ENCODE measurements at places on chromosomes 16 and 17.

DNA sequence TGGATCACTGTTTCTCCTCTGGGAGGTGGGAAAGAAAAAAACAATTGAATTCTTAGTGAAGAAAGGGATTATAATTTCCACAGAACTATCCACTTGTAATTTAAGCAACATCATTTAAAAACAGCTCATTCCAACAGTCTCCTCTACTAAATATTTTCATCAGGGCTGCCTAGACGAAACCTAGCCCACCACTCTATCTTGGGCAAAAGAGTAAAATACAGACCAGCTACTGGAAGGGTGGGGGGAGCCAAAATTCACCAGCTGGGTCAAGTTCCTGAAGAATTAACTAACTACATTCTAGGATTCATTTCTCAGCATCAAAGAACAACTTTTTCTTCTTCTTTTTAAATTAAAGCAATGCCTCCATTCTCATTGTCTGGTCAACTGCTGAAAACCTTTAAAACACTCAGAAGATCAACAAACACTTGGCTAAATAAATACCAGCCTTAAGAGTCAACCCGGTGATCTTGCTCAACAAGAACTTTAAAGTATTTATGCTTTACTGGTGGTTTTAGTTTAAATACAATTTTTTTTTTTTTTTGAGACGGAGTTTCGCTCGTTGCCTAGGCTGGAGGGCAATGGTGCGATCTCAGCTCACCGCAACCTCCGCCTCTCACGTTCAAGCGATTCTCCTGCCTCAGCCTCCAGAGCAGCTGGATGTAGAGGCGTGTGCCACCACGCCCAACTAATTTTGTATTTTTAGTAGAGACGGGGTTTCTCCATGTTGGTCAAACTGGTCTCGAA, 25.2 kb downstream of the KANSL1 start:
- DNase-seq = no peak

- no peak for DNase-seq
Observed at GRCh38 chr16:10969615-10970014, 25.3 kb downstream of the CLEC16A start.

DNA sequence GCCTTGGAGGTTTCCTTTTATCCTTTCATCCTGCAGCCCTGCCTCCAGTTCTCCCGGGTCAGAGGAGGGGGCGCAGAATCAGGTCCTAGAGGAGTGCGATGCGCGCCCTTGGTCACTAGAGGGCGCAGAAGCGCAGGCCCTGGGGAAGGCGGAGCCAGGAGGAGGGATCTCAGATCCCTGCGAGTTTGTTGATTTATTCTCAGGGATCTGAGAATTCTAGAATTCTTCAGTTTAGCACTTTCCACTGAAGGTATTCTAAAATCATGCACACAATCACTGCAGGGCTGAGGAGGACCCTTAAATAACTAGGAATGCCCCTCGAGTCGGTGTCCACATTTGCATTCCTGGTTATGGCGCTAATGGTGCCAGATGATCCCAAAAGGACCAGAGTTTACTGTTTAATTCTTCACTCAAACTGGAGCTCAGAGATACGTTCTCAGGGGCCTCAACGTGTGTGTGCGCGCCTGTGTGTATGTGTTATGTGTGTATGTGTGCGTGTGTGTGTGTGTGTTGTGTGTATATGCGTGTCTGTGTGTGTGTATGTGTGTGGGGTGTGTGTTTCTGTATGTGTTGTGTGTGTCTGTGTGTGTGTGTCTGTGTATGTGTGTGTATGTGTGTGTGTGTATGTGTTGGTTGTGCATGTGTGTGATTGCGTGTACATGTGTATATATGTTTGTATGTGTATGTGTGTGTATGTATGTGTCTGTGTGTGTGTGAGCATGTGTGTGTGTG, 6.9 kb upstream of the ELAC2 start:
- DNase-seq = peak; percentile 61

GRCh38 chr17:63930951-63931575, 1.1 kb downstream of the CD79B start:
- no peak for DNase-seq

DNA sequence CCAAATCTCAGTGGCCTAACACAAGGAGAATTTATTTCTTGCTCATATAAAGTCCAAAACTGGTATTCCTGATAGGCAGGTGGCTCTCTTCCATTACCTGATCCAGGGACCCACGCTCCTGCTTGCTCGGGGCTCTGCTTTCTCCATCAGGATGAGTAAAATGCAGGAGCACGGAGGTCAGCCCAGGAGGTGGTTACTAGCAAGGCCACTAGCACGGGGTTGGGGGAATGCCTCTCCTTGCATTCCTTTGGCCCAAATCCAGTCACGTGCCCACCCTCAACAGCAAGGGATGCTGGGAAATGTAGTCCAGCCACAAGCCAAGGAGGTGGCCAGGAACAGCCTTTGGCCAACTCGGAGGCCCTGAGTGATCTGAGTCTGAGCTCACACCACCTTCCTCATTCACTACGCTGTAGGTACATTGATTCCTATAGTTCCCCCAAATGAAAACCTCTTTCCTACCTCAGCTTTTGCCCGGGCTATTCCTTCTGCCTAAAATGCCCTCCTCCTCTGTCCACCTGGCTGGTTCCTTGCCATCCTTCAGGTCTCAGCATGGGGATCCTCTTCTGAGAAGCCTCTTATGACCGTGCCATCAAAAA, 38.3 kb upstream of the HAPSTR1 start:
- DNase-seq = no peak

DNA sequence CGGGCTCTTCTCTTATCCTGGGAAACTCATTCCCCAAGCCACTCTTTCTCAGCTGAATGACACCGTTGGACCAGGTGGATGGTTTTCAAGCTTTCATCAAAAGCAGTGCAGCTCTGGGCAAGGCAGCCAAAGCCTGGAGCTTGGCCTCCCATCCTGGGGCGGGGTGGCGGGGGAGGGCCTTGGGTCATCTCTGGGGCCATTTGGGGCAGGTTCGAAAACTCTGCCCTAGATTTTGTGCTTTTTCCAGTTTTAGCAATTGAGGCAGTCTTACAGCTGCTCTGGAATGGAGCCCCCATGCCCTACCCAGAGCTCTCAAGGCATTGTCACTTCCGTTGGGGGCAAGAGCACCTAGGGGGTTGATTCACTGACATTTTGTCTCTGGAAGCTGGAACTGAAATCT, 9.1 kb downstream of the MPRIP start:
- no peak for DNase-seq

DNA sequence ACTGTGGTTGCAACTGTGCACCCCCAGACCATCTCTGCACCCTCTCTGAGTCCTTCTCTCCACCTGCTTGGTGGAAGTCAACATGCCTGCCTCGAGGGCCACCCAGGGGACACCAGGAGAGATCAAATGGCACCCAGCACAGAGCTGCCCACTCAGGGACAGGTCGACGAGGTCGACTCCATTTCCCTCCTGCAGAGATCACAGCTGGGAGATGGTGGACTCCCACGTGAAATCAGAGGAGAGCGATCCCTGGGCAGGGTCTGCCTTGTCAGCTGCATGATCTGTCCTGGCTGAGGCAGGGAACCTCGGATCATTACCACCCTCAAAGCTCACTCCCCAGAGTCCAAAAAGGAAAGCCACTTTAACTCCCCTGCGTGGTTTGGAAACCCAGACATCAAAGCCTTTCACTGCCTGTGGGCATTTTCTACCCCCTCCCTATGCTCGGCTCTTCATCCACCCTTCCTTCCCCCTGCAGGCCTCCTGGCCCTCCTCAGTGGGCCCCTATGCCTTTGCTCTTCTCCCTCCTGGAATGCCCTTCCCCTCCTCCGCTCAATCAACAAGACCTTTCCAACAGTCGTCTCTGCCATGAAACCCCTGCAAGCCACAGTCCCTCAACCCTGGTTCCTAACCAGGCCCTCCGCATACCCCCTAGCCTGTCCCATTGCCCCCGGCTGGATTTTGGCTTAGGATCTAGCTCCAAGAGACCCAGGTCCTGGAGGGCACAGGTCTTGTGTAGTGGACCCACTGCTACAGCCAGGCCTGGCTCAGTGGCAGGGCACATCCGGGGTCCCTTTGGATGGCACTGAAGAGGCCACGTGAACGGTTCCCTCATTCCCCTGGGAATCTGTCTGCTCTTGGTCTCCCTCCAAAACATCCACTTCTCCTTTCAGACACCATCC, 103.8 kb upstream of the RPL38 start:
- DNase-seq = no peak

DNA sequence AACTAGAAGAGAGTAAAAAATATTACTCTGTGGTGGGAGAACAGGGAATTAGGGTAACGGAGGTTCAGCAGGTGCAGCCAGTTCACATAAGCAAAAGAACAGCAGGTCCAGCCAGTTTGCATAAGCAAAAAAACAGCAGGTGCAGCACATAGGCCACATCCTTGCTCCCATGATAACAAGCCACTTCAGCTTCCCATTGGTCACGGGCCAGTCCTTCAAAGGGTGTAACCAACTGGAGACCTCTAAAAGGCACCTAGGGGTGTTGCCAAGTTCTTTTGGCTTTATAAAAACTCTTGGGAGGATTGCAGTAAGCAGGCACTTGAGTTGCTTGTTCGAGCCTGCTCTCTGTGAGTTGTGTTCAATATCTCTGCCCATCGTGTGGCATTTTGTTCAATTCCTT, 488.1 kb downstream of the XYLT1 start:
- no peak for DNase-seq

- DNase-seq = no peak
Observed at GRCh38 chr17:3802461-3803307, 1.7 kb upstream of the ITGAE start.

- no peak for DNase-seq
Observed at GRCh38 chr17:37440424-37440823, 33.7 kb downstream of the TADA2A start.

DNA sequence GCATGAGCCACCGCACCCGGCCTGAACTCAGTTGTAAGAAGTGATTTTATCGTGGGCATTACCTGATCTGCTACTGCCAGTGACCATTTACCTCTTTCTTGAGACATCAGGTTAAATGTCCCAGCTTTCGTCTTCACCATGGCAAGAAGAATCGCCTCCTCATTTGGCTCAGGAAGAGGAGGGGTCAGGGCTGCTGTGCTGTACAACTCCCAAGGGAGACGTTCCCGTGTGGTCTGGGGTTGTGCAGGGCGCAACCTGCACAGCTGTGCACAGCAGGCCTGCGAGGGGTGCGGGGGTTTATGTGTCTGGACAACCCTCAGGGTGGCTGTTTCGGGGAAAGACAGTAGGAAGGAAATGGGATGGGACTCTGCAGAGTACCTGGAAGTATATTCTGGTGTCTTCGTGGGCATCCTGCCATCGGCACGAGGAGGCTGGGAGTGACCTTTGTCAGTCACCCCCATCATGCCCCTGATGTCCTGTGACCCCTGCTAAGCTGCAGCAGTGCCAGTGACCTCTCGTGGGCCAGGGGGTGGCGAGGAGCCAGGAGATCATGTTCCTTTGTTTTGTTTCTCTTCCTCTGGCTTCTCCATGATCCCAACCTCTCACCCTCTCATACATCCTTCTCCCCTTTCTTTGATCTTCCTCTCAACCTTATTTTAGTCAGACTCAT, 27.3 kb downstream of the CIBAR2 start:
- DNase-seq = no peak

GRCh38 chr17:36932694-36933511, 4.4 kb upstream of the LHX1 start:
- no peak for DNase-seq

DNA sequence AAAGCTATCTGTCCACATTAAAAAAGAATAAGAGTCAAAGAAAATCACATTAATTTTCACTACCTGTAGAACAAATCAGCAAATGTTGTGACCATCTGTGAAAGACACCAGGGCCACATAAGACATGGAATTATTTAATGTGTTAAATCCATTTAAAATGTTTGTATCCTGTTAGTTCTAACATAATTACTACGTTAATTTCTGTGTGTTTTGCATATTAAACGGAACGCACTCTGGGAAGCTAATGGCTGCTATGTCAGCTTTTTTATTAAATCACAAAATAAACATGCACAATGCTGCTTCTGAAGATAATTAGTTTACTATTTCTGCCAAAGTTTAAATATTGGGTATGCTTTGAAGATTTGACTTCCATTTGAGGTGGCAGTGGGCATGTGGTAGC, 1061.2 kb downstream of the CDH11 start:
- no peak for DNase-seq

Measured in right lung (tissue), 10 donors.